ENCODE measurements at places on chromosomes 4 and X. TPM values are rescaled to one million over a fixed set of nuclear protein-coding genes. Genes with fewer than 3 reads are reported as not detected.

- no peak for DNase-seq
Observed at GRCh38 chr4:114280645-114281044, 301.2 kb upstream of the ARSJ start.

DNA sequence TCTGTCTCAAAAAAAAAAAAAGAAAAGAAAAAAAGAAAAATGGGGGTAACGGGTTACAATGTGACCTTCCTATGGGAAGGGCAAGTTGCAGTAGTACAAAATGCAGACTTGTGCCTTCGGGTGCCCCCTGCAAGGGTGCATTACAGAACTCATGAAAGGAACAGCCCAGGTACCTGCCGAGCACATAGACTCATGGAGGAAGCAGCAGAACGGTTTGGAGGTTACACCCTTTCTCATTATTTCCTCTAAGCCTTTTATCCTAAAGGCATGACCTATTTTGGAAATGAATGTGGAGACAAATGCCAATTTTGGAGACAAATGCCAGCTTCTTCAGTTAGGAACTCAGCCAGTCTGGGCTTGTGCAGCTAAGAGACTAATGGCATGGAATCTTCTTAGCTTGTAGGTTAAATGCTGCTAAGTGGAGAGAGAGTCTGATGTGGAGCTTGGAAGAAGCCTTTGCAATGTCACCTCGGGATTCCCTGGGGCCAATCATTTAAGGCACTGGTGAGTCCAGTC is 44.1 kb upstream of the PRKX start:
- no peak for DNase-seq

The SRPK3 gene
- total RNA-seq = 4.3 TPM

DNA sequence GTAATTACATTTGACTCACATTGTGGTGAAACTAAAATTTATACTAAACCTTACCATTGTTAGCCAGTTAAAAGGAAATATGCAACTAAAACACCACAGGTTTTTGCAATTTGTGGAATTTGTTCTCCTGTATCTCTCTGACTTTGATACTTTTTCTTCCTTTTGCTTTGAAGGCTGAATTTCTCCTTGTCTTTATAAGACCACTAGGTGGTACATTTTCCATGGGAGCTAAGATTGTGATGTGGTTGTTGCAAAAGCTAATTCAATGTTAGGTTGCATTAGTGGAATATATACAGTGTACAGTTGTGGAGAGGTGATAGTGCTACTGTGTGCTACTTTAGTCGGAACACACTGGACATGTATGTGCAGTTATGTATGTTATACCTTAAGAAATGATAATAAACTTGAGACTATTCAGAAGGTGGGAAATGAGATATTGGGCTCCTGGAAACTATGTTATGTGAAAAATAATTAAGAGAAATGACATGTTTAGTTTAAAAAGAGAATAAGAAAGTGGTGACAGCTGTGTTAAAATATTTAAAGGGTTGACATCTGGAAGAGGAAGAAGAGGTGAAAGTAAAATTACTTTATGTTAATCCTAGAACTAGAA is 70.3 kb downstream of the ARL9 start:
- DNase-seq = no peak

The PRKG2 gene
- total RNA-seq = 2.1 TPM

The TCEAL6 gene
- total RNA-seq = not detected

DNA sequence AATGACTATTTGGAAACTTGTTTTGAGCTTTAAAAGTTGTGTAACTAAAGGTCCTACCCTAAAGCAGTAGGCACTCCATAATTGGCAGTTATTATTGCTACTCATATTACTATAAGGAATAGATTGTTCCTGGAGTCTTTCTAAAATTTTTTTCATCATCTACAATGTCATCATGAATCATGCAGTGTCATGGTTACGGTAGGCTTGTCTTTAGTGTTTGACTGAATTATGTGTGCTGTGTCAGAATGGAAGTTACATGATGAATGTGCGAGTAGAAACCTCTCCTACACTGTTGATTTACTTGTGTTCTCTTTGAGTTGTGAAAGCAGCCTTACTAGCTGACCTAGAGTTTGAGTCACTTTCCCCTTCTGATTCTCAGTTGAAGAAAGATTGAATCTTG is 1099.9 kb downstream of the RAPGEF2 start:
- DNase-seq = no peak

- DNase-seq = no peak
Observed at GRCh38 chr4:99724067-99724466, 66.4 kb upstream of the C4orf54 start.

- DNase-seq = no peak
Observed at GRCh38 chrX:95071621-95072020, 1397.6 kb downstream of the FAM133A start.

The RAB39B gene
- total RNA-seq = 1.4 TPM

Measured in urinary bladder (tissue), 4 donors.